Islet precursor cell (in vitro differentiated cells): ENCODE measurements at places on chromosomes 7 and 10.

DNA sequence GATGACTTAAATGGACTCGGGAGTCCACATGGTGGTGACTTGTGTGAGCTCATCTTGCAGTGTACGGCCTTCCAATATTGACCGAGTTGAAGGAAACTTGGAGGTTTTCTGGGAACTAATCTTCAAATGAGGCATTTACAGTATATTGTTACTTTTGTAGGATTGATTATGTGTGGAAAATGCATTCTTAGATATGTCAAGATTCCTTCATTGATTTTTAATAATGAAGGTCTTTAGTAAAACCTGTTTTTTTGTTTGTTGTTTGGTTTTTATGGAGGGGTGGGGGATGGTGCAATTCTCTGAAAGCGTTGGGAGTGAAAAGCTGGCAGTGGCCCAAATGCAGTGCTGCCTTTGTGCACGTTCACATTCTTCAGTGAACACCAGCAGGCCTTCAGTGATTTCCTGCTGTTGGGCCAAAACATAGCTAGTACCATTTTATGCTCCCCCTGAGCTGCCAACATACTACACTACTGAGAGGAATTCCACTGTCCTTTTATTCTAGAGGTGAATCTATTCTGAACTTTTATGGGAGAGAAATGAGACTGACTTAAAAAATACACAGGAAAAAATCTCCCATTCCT is 50.4 kb downstream of the CCNY start:
- no peak for DNase-seq

DNA sequence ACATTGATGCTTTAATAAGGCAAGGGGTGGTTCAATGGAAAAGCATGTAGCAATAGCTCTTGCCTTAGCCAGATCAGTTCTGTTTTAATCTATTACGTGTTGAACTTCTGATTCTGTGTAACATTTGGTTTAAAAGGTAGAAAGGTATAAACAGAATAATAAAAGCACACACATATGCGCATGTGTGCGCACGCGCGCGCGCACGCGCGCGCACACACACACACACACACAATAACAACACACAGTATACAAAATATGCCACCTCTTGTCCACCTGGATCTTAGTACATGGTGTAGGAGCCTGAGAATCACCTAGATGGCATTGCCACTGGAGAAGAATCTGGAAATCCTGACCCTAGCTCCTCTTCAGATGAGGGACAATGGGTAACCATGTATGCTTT is 49.6 kb upstream of the TEX47 start:
- DNase-seq = no peak

DNA sequence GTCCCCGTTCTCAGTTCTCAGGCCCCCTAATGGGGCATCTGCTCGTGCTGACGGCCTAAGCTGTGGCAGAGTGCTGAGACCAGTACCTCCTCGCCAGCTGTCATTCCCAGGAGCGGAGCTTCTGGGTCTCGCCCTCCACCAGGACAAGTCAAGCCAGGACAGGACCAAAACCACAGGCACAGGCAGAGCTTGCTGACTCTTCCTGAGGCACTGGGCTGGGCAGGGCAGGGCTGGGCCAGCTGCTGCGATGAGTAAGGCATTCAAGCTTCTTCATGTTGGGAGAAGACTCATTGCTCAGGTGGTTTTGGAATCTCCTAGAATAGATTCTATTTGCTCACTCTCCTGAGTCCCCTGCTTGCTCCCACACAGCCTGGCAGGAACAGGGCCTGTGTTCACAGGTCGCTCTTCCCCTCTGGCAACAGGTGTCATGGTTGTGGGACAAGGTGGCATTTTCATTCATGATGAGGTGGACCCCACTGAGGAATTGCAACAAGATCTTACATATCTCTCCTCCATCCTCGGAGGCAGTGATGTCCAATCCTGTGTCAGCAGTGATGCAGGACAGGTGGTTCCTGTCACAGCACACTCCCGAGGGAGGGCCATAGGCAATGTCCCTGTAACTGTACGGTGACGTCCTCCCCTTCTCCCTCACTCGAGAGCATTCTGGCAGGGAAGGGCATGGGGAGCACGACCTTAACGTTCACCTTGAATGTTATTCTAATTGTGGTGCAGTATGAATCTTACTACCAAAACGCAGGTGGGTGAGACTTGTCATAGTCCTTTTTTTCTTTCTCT is 17.0 kb upstream of the SH3PXD2A start:
- peak; percentile 77 for DNase-seq

GRCh38 chr7:114720725-114721124 is 201.2 kb upstream of the MDFIC start:
- DNase-seq = no peak

- peak; percentile 65 for DNase-seq
Measured at GRCh38 chr7:151167197-151167961, at the start of gene GBX1. Gene GBX1 (minus strand): TSS chr7:151167694. CDS start chr7:151167548, 146 bp downstream.

- DNase-seq = no peak
Measured at GRCh38 chr7:79293655-79294142, 159.8 kb downstream of the MAGI2 start.

DNA sequence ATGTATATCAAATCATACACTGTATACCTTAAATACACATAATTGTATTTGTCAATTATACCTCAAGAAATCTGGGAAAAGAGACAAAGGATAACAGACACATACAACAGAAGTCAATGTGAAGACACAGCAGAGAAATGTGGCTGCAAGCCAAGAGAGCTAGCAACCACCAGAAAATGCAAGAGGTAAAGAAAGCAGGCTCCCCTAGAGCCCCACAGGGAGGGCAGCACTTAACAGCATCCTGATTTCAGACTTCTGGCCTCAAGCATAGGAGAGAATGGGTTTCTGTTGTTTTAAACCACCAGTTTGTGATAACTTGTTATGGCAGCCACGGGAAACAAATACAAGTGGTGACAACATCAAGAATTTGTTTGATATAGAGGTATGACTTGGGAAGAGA is 1197.2 kb downstream of the SORCS1 start:
- DNase-seq = no peak

- peak; percentile 8 for DNase-seq
Measured at GRCh38 chr10:3801558-3802192, 16.7 kb upstream of the KLF6 start.

- no peak for DNase-seq
Measured at GRCh38 chr7:55314967-55315366, 50.2 kb upstream of the LANCL2 start.

DNA sequence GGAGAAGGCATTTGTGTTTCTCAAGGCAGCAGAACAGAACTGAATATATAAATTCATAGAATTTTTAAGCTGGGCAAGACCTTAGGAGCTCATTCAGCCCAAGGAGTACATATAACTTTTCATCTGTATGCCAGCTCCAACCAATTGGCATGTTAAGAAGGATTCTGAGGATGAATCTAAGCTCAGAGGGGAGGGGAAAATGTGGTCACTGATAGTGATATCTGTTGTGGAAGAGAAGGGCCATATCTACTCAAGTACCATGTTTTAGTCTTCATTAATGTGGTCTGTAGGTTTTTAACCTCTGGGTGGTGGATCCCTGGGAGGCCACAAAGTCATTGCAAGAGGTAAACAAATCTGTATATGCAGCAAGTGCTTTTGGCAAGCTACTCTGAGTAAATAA is 6.4 kb downstream of the CALD1 start:
- DNase-seq = no peak

- DNase-seq = no peak
Measured at GRCh38 chr7:285731-286130, 4.2 kb upstream of the FOXL3 start.

- DNase-seq = no peak
Measured at GRCh38 chr7:48165157-48165556, 6.1 kb upstream of the ABCA13 start.

DNA sequence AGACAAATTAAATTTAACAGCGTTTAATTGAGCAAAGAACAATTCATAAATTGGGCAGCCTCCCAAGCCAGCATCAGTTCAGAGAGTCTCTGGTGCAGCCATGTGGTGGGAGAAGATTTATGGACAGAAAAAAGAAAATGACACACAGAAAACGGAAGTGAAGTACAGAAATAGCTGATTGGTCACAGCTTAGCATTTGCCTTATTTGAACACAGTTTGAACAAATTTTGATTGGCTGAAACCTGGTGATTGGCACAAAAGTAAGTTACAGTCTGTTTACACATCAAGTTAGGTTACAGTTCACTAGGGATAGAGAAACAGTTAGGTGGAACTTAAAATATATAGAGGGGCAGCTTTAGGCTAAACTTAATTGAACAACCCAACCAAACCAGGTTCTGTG is 720.1 kb downstream of the TYW1 start:
- DNase-seq = no peak

DNA sequence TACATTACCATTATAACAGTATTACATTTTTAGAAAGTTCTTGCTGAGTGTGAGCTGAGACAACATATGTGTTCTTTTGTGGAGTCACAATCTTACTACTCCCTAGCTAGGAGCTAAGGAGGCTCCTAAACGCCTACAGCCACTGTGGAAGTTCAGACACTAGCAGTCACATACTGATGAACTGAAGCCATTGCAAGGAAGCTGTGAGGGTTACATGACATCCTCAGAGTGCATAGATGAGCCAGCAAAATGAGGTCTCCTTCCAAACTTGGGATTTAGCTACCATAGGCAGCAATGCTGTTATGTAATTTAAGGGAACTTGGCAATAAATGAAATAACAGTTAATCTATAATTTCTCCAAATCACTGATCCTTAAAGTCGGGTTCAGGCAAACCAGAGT is 10.8 kb upstream of the ST7 start:
- DNase-seq = no peak

GRCh38 chr7:14351167-14351566 is 361.7 kb upstream of the ETV1 start:
- DNase-seq = no peak

DNA sequence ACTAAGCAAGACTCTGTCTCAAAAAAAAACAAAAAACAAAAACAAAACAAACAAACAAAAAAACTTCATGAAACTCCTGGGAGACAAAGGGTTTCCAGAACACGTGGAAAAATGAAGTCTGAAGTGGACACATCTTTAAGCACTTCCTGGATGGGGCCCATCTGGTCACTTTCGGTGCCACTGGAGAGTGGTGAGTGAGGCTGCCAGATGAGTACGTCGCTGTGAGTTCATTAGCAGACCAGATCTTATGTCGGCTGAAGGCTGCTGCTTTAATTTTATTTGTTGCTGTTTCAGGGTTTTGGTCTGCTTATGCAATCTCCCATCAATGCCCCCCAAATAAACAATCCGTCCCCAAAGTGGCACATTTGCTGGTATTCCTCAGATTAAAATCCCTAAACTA is 64.4 kb downstream of the NPTX2 start:
- DNase-seq = no peak

GRCh38 chr10:43024524-43024923 is 52.3 kb upstream of the RET start:
- no peak for DNase-seq

GRCh38 chr10:73780966-73781365 is 882 bp upstream of the CHCHD1 start:
- DNase-seq = no peak

DNA sequence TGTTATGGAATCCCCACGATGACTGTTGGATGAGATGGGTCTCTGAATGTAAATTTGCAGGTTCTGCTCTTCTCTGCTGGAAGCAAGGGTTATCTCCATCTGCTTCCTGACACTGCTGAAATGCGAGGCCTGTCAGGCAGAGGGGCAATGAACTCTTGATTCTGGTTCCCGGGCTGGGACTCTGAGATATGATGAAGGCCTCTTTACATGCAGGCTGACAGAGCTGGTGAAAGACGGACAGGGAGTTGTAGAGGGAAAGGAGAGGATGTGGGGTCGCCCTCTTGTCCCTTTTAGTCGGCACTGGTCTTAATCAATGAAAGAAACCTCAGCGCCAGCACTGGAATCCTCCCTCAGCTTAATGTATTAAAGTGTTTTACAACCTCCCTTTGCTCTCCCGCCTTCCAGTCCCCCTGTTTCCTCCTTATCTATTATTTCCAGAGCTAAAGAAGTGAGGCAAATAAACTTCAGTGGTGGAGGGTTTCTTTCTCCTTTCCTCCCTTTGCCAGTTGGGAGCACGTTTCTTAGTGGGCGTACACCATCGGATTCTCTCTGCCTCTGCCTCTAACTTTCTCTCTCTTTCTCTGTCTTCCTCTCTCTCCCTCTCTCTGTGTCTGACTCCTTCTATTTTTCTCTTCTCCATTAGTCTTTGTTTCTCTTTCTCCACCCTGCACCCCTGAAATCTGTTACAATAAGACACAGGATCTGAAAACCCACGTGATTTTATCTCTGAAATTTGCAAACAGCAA is 145.6 kb downstream of the BAMBI start:
- peak; percentile 64 for DNase-seq

DNA sequence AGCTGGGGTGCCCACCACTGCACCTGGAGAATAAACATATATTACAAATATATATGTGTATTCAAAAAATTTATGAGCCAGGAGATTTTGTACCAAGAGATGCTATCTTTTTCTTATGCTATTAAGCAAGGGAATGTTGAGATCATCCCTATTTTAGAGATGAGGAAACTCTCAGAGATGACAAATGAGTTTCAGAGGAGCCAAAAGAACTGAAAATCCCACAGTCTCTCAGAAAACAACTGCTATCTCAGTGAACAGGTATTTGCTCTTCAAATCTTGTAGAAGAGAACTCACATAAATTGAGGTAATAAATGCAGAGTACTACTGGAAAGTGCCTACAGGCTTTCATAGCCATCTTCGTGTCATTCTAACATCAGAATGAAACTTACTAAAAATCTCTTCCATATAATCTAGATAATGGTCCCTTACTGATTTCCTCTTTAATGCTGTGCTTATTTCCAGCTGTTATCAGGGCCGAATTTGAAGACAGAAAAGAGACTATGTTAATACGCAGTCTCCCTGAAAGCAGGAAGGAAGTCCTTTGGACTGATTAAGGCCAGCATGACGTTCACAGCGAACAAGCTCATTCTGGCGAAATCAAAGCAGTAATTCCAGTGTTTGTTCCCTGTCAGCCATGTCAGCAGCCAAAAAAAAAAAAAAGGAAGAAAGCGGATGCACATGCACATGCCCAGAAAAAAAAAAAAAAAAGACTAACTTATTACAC is 29.4 kb upstream of the ANAPC16 start:
- DNase-seq = no peak

GRCh38 chr7:45088821-45089340 is at the start of gene NACAD:
Gene NACAD (minus strand): TSS chr7:45088969. CDS start chr7:45088894, 75 bp downstream.
- DNase-seq = no peak

DNA sequence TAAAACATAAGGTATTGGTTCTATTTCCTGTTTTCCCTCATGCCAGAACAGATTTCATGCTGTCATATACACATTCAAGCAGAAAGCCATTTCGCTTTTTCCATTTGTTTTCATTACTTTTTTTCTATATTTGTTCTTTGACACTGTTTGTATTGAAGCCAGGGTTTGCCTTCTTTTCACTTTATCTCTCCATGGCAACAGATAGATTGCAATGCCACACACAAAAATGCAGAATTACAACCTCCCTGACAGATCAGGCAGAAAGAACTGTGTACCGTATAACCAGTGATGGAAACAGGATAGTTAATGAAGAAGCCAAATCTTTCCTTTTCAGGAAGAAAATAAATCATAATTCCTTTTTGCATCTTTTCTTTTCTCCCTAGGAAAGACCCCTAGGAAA is 103.0 kb upstream of the PCGF5 start:
- DNase-seq = no peak
